Activated CD8-positive, alpha-beta memory T cell treated with anti-CD3 and anti-CD28 coated beads, Interleukin-2, amount 10 ng/mL, durations not matched to agents 7 days and 5 days (primary cell): ENCODE measurements at places on chromosomes 11 and 22. TPM values are rescaled to one million over a fixed set of nuclear protein-coding genes. Genes with fewer than 3 reads are reported as not detected.

- DNase-seq: no peak
- H3K36me3 ChIP-seq: no peaks in the 10 kb centered on the region
- no peak overlapping the region for H3K4me3 ChIP-seq
- H3K27me3 ChIP-seq: peaks cover 9% of the 10 kb centered on the region
- H3K4me1 ChIP-seq: no peaks in the 10 kb centered on the region
- H3K27ac ChIP-seq: no peak overlapping the region
These were observed 40.5 kb upstream of the RAG2 start for GRCh38 chr11:36638556-36638955.

MPZL2 gene
- 3.0 TPM for total RNA-seq

DNA sequence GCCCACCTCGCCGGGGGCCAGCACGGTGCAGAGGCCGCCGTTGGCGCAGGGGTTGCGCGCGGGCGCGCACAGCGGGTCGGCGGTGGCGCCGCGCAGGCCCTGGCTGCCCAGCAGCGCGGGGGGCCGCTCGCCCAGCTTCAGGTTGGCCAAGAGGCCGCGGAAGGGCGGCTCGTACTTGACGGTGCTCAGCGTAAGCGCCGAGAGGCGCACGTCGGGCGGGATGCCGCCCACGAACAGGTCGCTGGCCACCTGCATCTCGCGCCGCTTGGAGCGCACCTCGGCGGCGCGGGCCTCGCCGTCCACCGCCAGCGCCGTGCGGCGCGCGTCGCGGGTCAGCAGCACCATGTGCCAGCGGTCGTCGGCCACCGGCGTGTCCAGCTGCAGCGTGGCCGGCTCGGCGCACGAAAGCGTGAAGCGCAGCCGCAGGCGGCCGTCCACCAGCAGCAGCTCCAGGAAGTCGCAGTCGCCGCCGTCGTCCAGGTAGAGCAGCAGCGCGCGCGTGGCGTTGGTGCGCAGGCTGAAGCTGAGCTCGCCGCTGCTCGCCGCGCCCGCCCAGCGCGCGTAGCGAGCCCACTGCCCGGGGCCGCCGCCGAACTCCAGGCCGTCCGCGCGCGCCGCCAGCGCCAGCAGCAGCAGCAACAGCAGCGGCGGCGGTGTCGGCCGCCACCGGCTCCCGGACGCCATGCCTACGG lies 9.8 kb downstream of the NRXN2 start:
- H3K4me1 ChIP-seq: peaks cover 12% of the 10 kb centered on the region
- no peak overlapping the region for H3K27ac ChIP-seq
- DNase-seq: no peak
- H3K27me3 ChIP-seq: peaks cover 80% of the 10 kb centered on the region
- H3K4me3 ChIP-seq: no peak overlapping the region
- no peaks in the 10 kb centered on the region for H3K36me3 ChIP-seq

GRCh38 chr11:120969993-120970392 lies 53.9 kb upstream of the TBCEL start:
- no peak for DNase-seq
- H3K4me3 ChIP-seq: no peak overlapping the region
- H3K27me3 ChIP-seq: peaks cover 15% of the 10 kb centered on the region
- no peaks in the 10 kb centered on the region for H3K4me1 ChIP-seq

GRCh38 chr22:37175414-37176281 lies 12.4 kb downstream of the C1QTNF6 start:
- no peak overlapping the region for H3K27ac ChIP-seq
- H3K4me3 ChIP-seq: no peak overlapping the region
- DNase-seq: no peak
- peaks cover 5% of the 10 kb centered on the region for H3K36me3 ChIP-seq
- H3K4me1 ChIP-seq: peaks cover 9% of the 10 kb centered on the region

MRGPRF gene
- not detected for total RNA-seq

DNA sequence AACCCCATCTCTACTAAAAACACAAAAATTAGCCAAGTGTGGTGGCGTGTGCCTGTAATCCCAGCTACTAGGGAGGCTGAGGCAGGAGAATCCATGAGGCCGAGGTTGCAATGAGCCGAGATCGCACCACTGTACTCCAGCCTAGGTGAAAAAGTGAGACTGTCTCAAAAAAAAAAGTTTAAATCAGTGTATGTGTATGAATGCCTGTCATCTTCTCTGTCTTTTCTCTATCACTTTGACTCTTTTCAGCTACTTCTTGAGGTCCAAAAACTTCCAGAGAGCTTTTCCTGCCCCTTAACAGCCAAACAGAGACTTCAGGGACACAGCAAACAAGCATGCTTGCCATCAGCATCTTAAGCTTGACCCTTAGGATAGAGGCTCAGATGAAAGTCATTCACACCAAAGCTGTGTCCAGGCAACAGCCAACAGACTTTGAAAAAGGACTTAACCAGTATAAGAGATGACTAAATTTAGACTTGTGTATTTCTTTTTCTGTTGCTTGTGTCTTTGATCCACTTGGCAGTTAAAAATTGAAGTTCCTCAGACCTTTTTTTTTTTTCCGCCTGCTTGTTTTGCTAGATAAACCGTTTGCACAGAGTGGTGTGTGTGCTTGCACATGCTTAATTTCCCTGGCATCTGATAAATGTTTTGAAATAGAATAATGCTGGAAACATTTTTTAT lies 151.9 kb downstream of the DBX1 start:
- no peak overlapping the region for H3K4me3 ChIP-seq
- H3K27me3 ChIP-seq: peaks cover 3% of the 10 kb centered on the region
- DNase-seq: no peak
- no peaks in the 10 kb centered on the region for H3K4me1 ChIP-seq

- H3K4me1 ChIP-seq: peaks cover 19% of the 10 kb centered on the region
- DNase-seq: no peak
- H3K36me3 ChIP-seq: no peaks in the 10 kb centered on the region
- H3K4me3 ChIP-seq: no peak overlapping the region
These were observed 89.5 kb downstream of the KCNQ1 start for GRCh38 chr11:2534134-2534956.
